CD4-positive, alpha-beta T cell (primary cell): ENCODE measurements at places on chromosomes 4 and X.

GRCh38 chr4:150005537-150005936, 72.7 kb upstream of the DCLK2 start:
- DNase-seq = no peak
- no peaks in the 10 kb centered on the region for H3K36me3 ChIP-seq
- H3K27me3 ChIP-seq = peaks cover 23% of the 10 kb centered on the region
- no peaks in the 10 kb centered on the region for H3K4me1 ChIP-seq
- no peak overlapping the region for H3K4me3 ChIP-seq
- H3K27ac ChIP-seq = no peak overlapping the region

- no peaks in the 10 kb centered on the region for H3K36me3 ChIP-seq
- H3K4me3 ChIP-seq = no peak overlapping the region
- H3K27ac ChIP-seq = no peak overlapping the region
- no peaks in the 10 kb centered on the region for H3K4me1 ChIP-seq
- H3K27me3 ChIP-seq = no peaks in the 10 kb centered on the region
Observed at GRCh38 chr4:176587920-176588319, 204.8 kb downstream of the VEGFC start.

DNA sequence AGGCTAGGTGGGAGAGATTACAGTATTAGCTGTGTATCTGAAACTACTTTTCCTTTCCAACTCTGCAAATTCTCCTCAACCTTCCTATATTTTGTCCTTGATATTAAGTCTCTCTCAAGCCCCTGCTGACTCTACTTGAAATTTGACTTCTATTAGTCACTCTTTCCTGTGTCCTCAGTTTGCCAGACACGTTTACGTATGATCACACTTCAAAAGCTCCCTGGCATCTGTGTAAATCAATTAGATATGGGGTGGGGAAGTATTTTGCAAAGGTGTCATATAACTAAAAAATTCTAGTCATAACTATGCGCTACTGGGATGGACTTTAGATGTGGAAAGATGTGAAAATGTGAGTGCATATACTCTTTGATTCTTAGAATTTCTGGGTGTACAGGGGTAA, 67.4 kb upstream of the ARHGAP24 start:
- H3K4me1 ChIP-seq = no peaks in the 10 kb centered on the region
- H3K4me3 ChIP-seq = no peak overlapping the region
- no peak for DNase-seq

DNA sequence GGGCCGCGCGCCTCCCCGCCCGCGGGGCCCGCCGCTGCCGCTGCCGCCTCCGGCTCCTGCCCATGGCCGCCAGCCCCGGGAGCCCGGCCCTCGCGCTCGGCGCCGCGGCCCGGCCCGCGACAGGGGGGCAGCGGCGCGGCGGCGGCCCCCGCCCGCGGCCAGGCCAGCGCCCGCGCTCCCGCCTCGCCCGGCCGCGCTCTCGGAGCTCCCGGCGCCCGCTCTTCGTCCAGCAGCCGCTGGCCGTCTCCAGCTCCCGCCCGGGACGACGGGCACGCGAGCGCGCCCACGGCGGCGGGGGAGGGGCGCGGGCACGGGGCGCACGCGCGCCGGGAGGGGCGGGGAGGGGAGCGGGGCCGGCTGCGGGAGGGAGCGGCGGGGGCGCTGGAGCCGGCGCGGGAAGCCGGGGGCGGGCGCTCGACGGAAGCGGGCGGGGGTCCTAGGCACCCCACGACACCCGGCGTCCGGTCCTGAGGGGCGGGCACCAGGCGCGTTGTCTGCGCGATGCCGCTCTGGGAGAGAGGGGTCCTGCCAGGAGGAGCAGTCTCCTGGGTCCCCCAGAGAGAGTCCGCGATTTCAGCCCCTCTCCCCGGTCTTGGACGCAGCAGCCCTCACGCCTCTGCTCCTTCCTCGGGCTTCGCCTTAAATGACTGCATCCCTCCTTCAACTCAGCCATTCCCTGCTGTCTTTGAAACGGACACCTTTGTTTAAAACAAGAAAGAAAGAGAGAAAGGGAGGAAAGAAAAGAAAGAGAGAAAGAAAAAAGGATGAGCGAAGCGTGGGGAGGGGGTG, 490 bp upstream of the PDZD4 start:
- no peaks in the 10 kb centered on the region for H3K27me3 ChIP-seq
- peaks cover 23% of the 10 kb centered on the region for H3K4me1 ChIP-seq
- H3K27ac ChIP-seq = no peak overlapping the region
- H3K36me3 ChIP-seq = no peaks in the 10 kb centered on the region
- H3K4me3 ChIP-seq = peak overlapping the region; percentile 12

DNA sequence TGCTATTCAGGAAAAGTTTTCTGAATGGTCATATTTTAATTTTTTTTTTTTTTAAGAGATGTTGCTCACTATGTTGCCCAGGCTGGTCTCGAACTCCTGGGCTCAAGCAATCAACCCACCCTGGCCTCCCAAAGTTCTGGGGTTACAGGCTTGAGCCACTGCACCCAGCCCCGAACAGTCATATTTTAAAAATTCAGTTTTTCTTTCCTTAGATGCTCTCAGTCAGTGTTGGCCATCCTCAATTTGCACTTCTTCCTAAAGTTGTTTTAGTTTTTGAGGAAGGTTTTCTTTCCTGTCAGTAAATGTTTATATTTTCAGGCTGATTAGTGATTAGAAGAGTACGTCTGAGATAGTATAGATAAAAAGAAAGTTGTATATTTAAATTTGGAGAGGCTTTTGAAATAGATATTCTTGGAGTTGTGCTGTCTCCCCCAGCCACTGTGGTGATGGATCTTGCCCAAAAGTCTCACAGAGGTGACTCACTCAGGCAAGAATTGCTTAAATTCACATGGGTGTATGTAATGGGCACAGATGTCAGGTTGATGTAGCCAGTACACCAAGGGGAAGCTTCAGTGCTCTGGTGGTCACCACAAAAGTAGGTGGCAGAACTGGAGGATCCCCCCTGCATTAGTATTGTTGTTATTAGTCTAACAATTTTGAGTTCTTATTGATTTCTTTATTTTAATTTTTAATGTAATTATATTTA, 72.2 kb upstream of the ELOVL6 start:
- no peak overlapping the region for H3K27ac ChIP-seq
- no peaks in the 10 kb centered on the region for H3K4me1 ChIP-seq
- no peak overlapping the region for H3K4me3 ChIP-seq
- no peak for DNase-seq
- H3K27me3 ChIP-seq = no peaks in the 10 kb centered on the region

GRCh38 chr4:129328162-129328561, 232.2 kb downstream of the C4orf33 start:
- no peaks in the 10 kb centered on the region for H3K4me1 ChIP-seq
- H3K27ac ChIP-seq = no peak overlapping the region
- H3K27me3 ChIP-seq = no peaks in the 10 kb centered on the region
- H3K36me3 ChIP-seq = no peaks in the 10 kb centered on the region
- DNase-seq = peak; percentile 9
- H3K4me3 ChIP-seq = no peak overlapping the region

GRCh38 chrX:39459952-39460351, 637.8 kb downstream of the BCOR start:
- no peak overlapping the region for H3K27ac ChIP-seq
- H3K27me3 ChIP-seq = no peaks in the 10 kb centered on the region
- no peak for DNase-seq
- no peak overlapping the region for H3K4me3 ChIP-seq

DNA sequence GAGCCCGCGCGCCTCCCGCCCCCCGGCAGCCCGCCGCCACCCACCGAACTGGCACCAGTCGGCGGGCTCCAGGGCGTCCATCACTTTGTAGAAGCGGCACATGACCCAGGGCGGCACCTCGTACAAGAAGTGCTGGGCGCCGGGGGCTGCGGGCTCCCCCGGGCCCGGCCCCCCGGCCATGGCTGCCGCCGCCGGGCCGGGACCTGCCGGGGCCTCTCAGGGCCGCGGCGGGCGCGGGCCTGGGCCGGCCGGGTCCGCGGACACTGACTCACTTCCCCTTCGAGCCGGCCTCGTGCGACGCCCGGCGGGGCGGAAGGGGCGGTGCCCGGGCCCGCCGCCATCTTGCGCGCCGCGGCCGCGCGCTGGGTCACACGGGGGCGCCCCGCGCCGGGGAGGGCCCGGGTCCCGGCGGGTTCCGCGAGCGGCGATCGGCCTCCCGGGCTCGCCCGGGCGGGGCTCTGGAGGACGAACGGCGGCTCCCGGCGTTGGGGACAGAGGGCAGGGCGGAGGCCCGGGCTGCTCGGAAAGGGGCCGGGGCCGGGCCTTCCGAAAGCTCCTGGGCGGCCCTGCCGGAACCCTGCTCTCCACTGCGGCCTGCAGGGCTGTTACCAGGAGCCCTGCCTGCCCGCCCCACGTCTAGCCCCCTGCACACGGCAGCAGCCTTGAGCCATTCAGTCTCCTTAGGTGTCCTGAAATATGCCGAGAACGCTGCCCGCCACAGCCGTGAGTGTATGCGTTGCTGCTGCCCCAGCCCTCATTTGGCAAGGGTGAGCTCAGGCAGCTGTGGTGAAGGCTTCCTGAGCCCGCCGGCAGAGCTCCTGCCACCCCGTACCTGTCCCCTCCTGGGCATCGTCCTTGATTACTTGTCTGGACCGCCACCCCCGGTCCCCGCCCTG, at the start of gene IRAK1:
Gene IRAK1, minus strand, starts transcription at position 270 of the 896 bp plus-strand sequence. Its CDS starts 90 bp downstream, at position 180.
- DNase-seq = peak; percentile 60
- H3K27ac ChIP-seq = peak within 1 kb of the TSS; percentile 70
- H3K36me3 ChIP-seq = peaks cover 26% of the 10 kb centered on the region
- H3K4me1 ChIP-seq = peaks cover 39% of the 10 kb centered on the region
- H3K27me3 ChIP-seq = no peaks in the 10 kb centered on the region
- H3K4me3 ChIP-seq = peak within 1 kb of the TSS; percentile 65

- H3K27me3 ChIP-seq = peaks cover 46% of the 10 kb centered on the region
- H3K4me1 ChIP-seq = peaks cover 5% of the 10 kb centered on the region
- no peak for DNase-seq
- H3K4me3 ChIP-seq = no peak overlapping the region
Observed at GRCh38 chr4:168634276-168634802, 137.5 kb downstream of the PALLD start.

GRCh38 chr4:85210353-85210752, 243.9 kb upstream of the WDFY3 start:
- no peaks in the 10 kb centered on the region for H3K36me3 ChIP-seq
- H3K27me3 ChIP-seq = no peaks in the 10 kb centered on the region
- H3K4me1 ChIP-seq = no peaks in the 10 kb centered on the region
- no peak overlapping the region for H3K4me3 ChIP-seq
- no peak overlapping the region for H3K27ac ChIP-seq
- DNase-seq = no peak

- no peak for DNase-seq
- H3K4me1 ChIP-seq = no peaks in the 10 kb centered on the region
- no peaks in the 10 kb centered on the region for H3K36me3 ChIP-seq
- no peaks in the 10 kb centered on the region for H3K27me3 ChIP-seq
- H3K27ac ChIP-seq = no peak overlapping the region
Observed at GRCh38 chrX:15299941-15300851, 15.2 kb downstream of the ASB11 start.

DNA sequence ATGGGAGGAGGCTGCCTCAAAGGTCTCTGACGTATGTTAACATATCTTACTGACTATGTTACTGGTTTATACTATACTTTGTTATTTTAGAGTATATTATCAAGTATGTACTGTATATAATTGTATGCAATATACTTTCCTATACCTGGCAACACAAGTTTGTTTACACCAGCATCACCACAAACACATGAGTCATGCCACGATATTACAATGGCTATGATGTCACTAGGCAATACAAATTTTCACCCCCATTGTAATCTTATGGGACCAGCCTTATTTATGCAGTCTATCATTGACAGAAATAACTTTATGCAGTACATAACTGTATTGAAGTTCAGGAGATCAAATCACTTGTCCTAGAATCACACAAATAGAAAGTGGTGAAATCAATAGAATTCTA, 329.9 kb upstream of the SLC7A11 start:
- no peaks in the 10 kb centered on the region for H3K27me3 ChIP-seq
- no peak for DNase-seq
- no peak overlapping the region for H3K4me3 ChIP-seq
- H3K27ac ChIP-seq = no peak overlapping the region
- no peaks in the 10 kb centered on the region for H3K4me1 ChIP-seq

- H3K4me1 ChIP-seq = peaks cover 6% of the 10 kb centered on the region
- H3K4me3 ChIP-seq = no peak overlapping the region
Observed at GRCh38 chr4:122928930-122929329, 6.5 kb upstream of the NUDT6 start.

GRCh38 chr4:96039217-96039616, 199.3 kb downstream of the PDHA2 start:
- no peaks in the 10 kb centered on the region for H3K36me3 ChIP-seq
- no peak overlapping the region for H3K27ac ChIP-seq
- DNase-seq = no peak
- no peaks in the 10 kb centered on the region for H3K27me3 ChIP-seq
- no peaks in the 10 kb centered on the region for H3K4me1 ChIP-seq
- no peak overlapping the region for H3K4me3 ChIP-seq

DNA sequence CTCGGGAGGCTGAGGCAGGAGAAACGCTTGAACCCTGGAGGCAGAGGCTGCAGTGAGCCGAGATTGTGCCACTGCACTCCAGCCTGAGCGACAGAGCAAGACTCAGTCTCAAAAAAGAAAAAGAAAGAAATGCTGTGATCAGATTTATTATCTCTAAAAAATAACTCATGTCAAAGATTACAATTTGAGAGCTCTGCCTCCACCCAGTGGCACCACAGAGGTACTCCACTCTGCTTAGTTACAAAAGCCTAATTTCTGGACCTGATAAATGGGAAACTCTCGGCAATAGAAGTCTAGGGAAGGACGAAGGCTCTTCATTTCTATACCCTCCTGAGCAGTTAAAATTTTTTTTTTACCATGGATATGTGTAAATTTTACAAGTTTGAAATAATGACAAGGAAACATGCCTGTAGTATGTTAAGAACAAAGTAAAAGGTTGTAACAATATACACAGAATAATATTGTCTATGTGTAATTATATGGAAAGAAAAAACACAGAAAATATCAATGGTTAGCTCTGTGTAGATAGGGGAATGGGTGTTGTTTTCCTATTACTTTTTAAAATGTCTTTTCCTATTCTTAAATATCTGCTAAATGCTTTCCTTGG, 149.8 kb downstream of the STIM2 start:
- H3K4me1 ChIP-seq = peaks cover 4% of the 10 kb centered on the region
- H3K36me3 ChIP-seq = peaks cover 22% of the 10 kb centered on the region
- H3K27ac ChIP-seq = no peak overlapping the region
- H3K27me3 ChIP-seq = no peaks in the 10 kb centered on the region
- peak; percentile 71 for DNase-seq

GRCh38 chrX:118225711-118226428, 109.3 kb upstream of the KLHL13 start:
- no peaks in the 10 kb centered on the region for H3K27me3 ChIP-seq
- H3K4me3 ChIP-seq = no peak overlapping the region

DNA sequence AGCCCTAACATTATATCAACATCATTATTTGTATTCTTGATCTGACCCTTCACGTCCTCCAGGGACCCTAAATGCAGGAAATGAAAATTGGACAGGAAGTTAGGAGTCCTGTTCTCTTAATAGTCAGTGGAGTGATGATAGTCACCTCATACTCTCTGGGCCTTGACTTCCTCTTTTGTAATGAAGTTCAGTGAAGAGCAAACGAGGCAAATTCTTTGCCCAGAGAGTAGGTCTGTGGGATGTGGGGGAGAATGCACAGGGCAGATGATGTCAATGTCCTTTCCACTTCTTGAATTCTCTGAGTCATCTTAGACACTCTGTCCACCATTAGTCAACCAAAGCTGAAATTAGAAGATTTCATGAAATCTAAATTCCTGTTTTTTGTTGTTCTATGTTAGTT, 17.1 kb upstream of the GPRIN3 start:
- no peaks in the 10 kb centered on the region for H3K27me3 ChIP-seq
- no peak for DNase-seq
- H3K4me1 ChIP-seq = no peaks in the 10 kb centered on the region
- no peak overlapping the region for H3K27ac ChIP-seq
